ENCODE measurements at places on chromosomes 16 and 17.
A peak's percentile ranks its signal among the peaks of the same experiment; 100 is the strongest.

DNA sequence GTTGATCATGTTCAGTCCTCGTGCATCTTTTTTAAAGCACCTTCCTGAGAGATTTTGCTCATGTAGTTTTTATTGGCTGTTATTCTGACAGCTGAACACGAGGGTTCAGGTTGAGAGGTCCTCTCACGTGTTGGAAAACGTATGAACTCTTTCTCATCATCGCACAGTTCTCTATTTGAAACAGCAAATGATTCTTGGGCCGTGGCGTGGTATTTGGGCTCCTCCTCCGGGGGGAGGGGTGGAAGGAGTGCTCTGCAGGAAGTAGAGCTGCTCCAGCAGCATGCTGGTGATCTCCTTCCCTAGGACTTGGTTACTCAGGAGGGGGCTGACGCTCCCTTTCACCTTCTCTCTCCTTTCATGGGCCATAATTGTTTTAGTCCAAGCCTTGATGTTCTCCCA, 70.4 kb downstream of the KSR1 start:
- DNase-seq = no peak

GRCh38 chr16:46621006-46621933, at the start of gene SHCBP1:
TSS of gene SHCBP1 (minus strand) at chr16:46621379. CDS start at chr16:46621359, 20 bp downstream.
- DNase-seq = peak; percentile 76

- DNase-seq = no peak
These were observed 50.3 kb upstream of the BRD7 start for GRCh38 chr16:50419116-50419515.

DNA sequence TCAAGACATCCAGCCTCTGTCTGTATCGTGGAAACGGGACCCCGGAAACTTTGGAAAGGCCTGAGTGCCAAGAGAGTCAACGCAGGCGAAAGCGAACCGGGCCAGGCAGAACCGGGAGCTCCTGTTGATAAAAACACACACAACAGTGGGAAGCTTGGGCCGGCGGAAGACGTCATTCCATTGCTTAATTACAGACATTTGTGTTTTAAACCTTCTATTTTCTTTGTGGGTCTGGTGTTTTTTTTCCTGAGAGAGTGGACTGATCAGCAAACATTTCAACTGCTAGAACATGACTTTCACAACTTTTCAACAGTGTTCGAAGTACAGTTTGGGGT, 878 bp upstream of the RNF157 start:
- no peak for DNase-seq

GRCh38 chr16:73735954-73736353, 560.7 kb upstream of the PSMD7 start:
- no peak for DNase-seq

- no peak for DNase-seq
These were observed 3.8 kb downstream of the CIITA start for GRCh38 chr16:10880594-10881452.

DNA sequence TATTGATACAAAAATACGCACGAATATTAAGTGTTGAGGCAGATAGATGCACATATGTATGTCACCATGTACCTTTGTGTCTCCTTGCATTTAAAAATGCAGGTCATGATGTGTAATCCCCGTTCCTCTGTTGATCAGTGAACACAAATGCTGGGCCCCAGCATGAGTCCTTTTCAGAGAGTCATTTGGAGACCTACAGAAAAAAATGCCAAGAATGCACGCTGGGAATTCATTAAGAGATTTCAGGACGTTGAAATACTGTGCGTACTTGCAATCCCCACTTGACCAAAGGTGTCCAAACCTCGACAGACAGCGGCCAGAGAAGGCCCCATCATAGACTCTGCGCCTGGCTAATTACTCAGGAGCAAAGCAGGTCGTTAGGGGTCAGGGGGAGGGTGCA, 496.0 kb downstream of the MAF start:
- no peak for DNase-seq

DNA sequence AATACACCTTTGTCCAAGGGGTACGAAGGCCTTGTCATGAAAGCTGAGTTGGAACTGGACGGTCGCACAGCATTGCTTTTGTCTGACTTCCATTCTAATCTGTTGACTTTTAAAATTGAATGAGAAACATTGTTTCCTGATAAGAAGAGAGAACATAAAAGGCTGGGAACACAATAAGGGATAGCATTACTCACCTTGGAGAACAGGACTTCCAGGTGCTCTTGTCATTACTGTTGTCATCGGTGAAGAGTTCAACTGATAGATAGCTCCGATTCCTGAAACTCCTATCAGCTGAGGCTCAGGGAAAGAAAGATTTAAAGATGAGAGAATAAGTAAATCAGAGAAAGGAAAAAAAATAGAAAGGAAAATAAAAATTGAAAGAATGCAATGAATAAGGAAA, 351.1 kb downstream of the KCNJ2 start:
- DNase-seq = no peak

DNA sequence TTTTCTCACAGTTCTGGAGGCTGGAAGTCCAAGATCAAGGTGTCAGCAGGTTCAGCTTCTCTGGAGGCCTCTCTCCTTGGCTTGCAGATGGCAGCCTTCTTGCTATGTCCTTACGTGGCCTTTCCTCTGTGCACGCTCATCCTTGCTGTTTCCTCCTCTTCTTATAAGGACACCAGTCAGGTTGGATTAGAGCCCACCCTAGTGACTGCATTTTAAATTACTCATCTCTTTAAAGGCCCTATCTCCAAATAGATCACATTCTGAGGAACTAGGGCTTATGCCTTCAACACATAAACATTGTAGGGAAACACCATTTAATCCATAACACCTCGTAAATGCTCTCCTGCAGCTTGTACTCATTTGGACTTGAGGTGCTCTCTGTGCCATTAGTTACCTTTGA, 36.3 kb downstream of the DHRS7C start:
- no peak for DNase-seq

DNA sequence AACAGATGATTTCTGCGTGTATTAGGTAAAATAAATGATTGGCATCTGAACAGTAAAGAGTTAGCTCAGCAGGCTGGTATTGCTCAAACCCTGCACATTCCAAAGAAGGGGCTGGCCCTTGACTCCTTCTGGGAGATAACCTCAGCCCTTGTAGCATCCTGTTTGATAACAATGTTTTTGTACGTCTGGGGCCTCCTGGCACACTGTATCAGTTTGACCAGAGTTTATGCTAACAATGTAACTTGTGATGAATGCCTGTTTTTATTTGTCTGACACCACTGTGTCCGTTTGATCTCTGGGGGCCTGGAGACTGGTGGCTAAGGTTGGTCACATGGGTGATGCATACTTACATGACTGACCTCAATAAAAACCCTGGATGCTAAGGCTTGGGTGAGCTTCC, 43.8 kb upstream of the NDRG4 start:
- no peak for DNase-seq

- DNase-seq = no peak
These were observed 157.2 kb upstream of the CACNG3 start for GRCh38 chr16:24098896-24099295.

DNA sequence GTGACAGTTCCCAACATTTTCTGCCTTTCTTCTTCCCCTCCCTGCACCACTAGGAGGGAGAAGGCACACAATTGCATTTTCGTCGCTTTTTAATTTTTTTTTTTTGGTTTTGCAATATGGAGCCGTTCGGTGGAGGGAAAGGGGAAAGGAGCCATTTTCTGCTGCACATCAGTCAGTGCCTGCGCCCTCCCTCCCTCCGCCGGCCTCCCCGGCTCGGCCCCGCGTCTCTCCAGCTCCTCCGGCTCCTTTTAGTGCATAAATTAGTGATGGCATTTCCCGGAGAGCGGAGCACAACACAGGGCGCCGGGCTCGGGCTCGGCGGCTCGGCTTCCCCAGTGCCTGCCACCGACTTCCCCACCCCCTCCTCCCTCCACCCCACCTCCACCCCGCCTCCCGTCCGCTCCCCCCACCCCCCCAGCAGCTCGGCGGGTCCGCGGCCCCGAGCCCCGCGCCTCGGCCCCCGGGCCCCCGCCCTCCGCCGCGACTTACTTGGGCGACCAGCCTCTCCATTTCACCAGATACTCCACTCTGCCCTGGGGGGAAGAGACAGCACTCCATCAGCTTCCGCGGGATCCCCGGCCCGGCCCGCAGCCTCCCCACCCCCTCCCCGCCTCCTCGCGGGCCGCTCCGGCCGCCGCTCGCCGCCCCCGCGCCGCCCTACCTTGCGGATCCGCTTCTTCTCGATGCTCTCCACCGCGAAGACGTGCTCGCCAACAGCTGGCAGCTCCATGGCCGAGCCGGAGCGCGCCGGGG, 542 bp downstream of the CBX4 start:
- DNase-seq = no peak

DNA sequence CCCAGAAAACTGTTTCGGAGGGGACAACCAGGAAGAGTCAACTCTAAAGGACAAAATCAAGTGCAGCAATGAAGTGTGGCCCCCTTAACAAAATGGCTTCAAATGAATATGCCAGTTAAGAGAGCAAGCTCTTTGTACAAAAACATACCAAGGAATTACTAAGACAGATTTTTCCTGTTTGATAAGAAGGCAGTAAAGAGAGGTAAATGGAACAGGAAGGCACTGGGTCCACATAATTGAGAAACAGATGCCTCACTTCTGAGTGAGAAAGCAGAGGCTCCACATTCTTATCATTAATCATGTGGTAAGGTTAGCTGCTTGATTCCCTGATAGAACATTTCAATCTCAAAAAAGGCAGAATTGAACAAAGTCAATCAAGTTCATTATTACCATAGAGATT, 44.9 kb downstream of the MBTD1 start:
- no peak for DNase-seq

DNA sequence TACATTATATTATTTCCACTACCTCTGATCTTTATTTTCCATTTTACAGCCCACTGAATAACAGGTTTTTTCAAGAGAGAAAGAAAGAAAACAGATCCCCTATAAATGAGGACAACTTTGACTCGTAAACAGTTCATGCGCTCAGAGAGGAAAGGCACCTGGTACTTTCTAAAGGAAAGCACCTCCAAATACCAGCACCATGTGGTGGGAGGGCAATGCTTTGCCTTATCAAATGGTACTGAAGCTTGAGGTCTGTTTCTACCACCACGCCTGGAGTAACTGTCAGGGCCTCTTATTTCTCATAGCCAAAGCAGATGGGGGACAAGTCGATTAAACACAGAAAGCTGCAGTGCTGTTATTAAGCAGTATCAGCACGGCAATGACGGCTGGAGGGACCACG, 510.3 kb upstream of the ZFHX3 start:
- no peak for DNase-seq

GRCh38 chr16:57335366-57335765, 23.2 kb upstream of the CCL22 start:
- DNase-seq = no peak

GRCh38 chr17:30832438-30833124, 815 bp downstream of the ATAD5 start:
- DNase-seq = no peak

DNA sequence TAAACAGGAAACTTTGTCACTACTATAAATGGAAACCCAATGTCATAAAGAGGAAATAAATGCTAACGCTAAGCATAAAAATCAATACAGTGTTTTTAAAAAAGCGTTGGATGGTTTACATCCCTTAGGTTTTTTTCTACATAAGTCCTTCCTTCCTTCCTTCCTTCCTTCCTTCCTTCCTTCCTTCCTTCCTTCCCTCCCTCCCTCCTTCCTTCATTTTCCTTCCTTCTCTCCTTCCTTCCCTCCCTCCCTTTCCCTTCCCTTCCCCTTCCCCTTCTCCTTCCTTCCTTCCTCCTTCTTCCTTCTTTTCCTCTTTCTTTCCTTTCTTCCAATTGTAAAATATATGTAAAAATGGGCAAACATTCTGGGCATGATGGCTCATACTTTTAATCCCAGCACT, 108.3 kb downstream of the HAPSTR1 start:
- DNase-seq = no peak

DNA sequence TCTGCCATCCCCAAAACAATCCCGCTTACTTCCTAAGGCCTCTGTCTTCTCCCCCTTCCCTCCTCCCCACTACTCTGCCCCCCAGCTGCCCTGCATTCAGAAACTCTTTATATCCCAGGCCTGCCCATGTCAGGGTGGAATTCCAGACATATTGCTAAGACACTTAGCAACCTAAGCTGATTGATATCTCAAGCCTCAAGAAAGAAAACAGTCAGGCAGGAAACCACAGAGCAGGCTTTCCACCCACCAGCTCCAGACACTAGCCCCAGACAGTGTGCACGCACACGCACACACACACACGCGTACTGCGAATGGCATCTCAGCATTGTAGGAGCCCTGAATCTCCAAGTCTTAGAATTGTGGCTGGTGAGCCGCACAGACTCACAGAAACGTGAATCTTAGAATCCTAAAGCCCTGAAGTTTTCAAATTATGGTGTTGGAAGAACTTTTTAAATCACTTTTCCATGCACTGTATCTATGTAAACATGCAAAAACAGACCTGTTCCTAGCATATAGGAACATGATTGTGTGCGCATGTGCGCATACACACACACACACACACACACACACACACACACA, 8.8 kb upstream of the LPCAT2 start:
- peak; percentile 97 for DNase-seq

- no peak for DNase-seq
These were observed 8.1 kb upstream of the NUDT16L1 start for GRCh38 chr16:4685292-4685691.

GRCh38 chr16:84848986-84849634, 29.3 kb downstream of the CRISPLD2 start:
- no peak for DNase-seq

- no peak for DNase-seq
These were observed 364.3 kb upstream of the TOM1L1 start for GRCh38 chr17:54536306-54536705.

- DNase-seq = no peak
These were observed 1.4 kb upstream of the TENT4B start for GRCh38 chr16:50151756-50152155.

DNA sequence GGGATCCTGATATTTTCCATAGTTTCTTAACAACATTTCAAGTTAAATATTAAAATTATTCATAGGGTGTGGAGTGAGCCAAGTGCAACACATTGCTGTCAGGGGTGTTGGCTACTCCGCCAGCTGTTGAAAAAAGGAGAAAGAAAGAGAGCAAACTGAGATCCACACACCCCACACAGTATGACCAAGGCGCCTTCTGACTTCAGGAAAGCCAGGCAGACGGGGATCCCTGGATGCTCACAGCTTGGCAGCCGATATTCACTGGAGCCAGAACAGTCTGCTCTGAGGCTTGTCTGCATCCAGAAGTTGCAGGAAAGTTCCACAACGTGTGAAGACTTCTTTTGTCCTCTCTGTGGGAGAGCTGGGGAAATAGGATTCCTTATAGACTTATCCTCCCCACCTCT, 9.3 kb downstream of the CHD9NB start:
- no peak for DNase-seq

DNA sequence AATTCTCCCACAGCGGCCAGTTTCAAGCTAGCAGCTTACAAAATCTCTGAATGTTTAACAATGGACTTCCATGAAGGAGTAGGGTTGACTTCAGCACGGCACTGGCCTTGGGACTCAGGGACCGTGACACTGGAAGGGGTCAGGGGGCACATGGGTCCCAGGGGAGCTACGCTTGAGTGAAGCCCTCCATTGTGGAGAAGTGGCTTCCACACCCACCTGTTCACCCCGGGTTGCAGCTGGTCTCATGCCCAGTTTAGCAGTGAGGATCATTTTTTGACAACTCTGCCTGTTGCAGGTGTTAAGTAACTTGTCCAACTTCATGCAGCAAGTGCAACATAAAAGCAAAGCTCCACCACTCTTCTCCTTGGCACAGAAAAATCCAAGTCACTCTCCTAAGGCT, 510.2 kb downstream of the CDH13 start:
- no peak for DNase-seq

- no peak for DNase-seq
These were observed 833 bp downstream of the WSCD1 start for GRCh38 chr17:6070913-6071511.
